NCI-H460 (cell line): ENCODE measurements at places on chromosomes 5 and 9.
A peak's percentile ranks its signal among the peaks of the same experiment; 100 is the strongest.

- peak; percentile 74 for DNase-seq
Measured at GRCh38 chr5:36728697-36729543, 122.5 kb downstream of the SLC1A3 start.

DNA sequence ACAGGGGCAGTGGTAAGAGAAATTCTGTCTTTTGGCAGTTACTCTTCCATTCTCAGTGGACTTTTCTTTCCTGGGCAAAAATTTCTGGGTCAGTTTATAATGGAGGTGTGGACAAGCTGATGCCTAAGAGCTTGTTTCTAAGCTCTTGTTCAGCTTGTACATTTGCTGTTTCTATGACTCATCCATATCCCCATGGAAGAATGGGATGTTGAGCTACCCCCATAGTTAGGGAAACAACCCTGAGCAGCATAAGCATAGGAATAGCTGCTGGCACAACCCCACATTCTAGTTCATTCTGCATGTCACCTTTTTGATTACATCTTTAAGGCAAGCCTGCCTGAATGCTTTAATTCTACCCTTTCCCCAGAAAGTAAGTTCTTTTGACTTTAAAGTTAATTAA is 173.3 kb downstream of the PSAT1 start:
- no peak for DNase-seq

- no peak for DNase-seq
Measured at GRCh38 chr9:84819491-84819991, 150.0 kb downstream of the NTRK2 start.

DNA sequence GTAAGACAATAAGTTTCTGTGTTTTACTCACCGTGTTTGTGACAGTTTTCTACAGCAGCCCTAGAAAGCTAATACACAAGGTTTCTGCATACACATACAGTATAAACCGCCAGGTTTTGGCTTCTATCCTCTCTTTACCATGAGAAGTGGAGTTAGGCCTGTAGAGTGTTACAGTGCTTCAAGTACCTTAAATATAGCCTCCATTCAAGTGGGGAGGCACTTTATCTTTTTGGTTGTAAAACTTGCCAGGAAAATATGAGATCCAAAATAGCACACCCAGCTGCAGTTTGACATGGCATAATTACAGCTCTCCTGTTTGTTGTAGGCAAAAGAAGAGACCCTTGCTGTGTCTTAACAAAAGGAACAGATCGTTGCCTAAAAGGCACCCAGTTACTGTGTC is 90.3 kb upstream of the PTPN3 start:
- DNase-seq: no peak

DNA sequence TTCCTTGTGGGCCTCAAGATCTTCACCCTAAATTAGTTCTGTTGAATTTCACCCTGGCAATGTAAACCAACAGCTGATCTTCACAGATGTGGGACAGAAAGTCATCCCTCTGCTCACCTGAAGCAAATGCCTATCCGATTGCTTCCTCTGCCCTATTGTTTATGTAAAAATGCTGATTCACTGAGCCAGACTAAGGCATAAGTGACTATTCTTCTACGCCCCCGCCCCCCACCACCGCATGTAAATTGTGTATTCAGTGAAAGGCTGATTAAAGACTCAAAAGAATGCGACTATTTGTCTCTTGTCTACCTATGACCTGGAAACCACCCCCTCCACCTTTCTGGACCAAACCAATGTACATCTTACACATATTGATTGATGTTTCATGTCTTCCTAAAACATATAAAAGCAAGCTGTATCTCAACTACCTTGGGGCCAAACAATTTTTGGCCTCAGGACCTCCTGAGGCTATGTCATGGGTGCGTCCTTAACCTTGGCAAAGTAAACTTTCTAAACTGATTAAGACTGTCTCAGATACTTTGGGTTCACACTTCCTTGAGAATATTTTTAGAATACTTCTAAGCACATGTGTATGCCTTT is 129.7 kb upstream of the BOD1 start:
- DNase-seq: no peak

GRCh38 chr5:169422087-169422486 is 121.1 kb upstream of the SLIT3 start:
- DNase-seq: no peak
